ENCODE measurements at places on chromosomes 2 and 18.

GRCh38 chr18:6757931-6758330, 28.4 kb downstream of the ARHGAP28 start:
- DNase-seq: no peak

GRCh38 chr2:120762341-120763061, 26.8 kb downstream of the GLI2 start:
- no peak for DNase-seq

GRCh38 chr2:197993830-197994229, 189.4 kb downstream of the PLCL1 start:
- DNase-seq: no peak

DNA sequence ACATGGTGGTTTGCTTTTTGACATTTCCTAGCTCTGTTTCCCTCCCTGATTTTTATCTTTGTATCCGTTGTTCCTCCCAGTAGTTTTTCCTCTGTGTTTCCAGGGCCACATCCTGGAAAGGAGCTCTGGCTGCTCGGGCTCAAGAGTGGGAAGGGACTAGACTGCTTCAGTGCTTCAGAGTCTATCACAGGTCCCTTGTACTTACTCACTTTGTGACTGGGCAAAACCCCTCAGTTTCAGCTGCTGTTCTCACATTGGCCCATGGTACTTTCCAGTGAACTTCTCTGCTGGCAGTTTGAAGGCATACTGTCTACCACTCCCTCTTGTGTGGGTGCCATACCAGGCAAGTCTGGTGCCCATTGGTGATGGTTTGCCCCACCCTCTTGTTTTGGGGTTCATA, 7.5 kb upstream of the STAMBP start:
- peak; percentile 48 for DNase-seq

DNA sequence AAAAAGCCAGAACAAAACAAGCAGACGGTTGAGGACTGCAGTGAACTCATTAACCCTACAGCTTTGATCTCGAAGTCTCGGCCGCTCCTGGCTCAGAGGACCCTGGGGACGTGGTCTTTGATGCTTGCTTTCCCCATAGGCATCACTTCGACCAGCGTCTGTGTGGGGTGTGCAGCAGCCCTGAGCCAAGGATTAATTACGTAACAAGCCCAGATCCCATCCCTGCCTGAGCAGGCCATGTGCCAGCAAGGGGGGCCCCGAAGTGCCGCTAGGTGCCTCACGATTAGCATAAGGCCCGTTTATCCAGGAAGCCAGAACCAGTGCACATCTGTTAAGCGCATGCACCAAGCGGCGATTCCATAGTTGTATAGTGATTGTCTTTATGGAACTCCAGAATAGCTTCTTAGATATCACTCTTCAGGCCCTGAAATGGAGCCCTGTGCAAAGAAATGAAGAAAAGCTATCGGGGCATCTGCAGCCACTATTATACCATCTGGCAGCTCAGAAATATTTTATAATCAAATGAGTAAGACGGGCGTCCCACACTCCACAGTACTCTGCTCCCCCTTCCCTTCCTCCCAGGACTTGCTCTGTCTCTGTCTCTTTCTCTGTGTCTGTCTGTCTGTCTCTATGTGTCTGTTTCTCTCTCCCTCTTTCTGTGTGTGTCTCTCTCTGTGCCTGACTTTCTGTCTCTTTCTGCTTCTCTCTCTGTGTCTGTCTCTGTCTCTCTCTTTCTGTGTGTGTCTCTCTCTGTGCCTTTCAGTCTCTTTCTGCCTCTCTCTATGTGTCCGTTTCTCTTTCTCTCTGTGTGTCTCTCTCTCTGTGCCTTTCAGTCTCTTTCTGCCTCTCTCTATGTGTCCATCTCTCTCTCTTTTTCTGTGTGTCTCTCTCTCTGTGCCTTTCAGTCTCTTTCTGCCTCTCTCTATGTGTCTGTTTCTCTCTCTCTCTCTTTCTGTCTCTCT, 41.7 kb downstream of the HPCAL1 start:
- DNase-seq: peak; percentile 28

DNA sequence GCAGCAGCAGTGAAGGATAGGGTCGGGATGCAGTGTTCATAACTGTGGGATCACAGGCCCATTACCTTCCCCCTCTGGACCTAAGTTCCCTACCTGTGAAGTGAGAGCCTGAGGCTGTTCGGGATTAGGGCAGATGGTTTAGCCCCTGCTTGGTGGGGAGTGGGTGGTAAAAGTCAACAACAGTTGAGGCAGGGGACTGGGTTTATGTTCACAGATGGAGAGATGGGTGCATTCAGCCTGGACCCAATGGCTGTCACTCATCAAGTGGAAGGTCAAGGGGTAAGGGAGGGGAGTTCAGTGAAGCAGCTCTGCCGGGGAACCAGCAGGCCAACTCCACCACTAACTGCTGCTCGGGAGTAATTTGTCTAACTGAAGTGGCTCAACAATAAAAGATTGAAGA, 180.4 kb downstream of the FAM210A start:
- no peak for DNase-seq

- no peak for DNase-seq
Observed at GRCh38 chr2:39475006-39475405, 37.9 kb upstream of the MAP4K3 start.

GRCh38 chr2:1654696-1655374, 89.5 kb downstream of the PXDN start:
- no peak for DNase-seq

GRCh38 chr2:75074228-75074627, 115.8 kb downstream of the POLE4 start:
- no peak for DNase-seq

Measured in common myeloid progenitor, CD34-positive (primary cell).